ENCODE measurements at places on chromosomes 2 and 18.

DNA sequence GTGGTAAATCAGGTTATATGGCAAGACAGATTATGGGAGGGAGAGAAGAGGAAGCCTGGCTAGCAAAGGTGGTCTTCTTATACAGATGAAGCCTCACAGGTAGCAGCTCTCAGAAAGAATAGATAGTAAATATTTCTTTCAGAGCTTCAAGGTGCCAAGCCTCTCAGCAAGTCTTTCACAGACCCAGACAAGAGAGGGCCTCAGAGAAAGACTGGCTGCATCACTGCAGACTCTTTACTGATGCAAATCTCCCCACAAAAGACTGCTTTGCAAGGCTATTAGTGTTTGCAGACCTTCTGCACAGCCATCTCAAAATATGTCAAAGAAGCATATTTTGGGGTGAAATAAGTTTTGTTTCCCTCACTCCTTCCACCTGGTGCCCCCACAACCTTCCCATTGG lies 372.4 kb upstream of the RND3 start:
- no peak for DNase-seq

DNA sequence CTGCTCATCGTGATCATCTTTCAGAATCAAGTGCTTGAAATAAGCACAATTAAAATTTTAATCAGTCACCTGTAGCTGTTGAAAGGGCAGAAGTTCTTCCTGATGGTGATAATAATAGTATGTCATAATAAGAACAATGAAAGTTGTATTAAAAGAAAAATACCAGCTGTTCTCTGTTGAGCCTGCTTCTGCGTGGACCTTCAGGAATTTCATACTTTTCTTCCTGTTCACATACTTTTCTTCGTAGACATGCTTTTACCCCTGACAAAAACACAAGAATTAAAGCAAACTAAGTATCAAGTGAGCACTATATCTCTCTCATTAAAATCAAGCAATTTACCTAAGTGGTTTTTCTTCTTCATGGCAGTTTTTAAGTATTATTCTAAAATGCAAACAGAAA lies 79.2 kb downstream of the BARD1 start:
- DNase-seq, result no peak

DNA sequence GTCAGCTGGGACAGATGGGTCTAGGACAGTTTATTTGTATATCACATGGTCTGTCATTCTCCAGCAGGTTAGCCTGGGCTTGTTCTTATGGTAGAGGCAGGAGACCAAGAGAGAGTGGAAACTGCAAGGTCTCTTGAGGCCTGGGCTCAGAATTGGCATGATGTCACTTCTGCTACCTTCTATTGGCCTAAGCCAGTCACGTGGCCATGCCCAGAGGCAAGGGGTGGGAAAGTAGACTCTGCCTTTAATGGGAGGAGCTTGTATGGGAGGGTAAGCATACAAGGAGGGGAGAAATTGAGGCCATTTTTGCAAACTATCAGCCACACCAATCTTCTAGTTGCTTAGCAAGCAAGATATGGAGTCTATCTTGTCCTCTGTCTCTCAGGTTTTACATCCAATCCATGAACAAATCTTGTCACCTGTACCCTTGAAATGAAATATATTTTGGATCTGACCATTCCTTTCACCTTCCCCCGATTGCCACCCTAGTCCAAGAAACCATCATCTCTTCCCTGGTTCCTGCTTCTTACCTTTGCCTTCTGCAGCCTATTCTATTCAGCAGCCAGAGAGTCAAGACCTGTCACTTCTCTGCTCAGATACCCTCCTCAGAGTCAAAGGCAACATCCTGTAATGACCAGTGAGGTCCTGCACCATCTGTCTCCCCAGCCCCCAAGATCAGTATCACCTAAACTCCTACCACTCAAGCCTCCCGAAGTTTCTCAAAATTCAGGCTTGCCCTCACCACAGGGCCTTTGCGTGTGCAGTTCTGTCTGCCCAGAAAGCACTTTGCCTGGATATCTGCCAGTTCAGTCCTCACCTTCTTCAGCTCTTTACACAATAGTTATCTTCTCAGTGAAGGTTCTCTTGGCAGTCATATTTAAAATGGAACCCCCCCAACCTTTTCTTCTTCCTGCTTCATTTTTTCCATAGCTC lies 240.0 kb downstream of the LOXHD1 start:
- DNase-seq, result no peak

GRCh38 chr2:10404324-10405143 lies 43.6 kb downstream of the ODC1 start:
- peak; percentile 54 for DNase-seq

DNA sequence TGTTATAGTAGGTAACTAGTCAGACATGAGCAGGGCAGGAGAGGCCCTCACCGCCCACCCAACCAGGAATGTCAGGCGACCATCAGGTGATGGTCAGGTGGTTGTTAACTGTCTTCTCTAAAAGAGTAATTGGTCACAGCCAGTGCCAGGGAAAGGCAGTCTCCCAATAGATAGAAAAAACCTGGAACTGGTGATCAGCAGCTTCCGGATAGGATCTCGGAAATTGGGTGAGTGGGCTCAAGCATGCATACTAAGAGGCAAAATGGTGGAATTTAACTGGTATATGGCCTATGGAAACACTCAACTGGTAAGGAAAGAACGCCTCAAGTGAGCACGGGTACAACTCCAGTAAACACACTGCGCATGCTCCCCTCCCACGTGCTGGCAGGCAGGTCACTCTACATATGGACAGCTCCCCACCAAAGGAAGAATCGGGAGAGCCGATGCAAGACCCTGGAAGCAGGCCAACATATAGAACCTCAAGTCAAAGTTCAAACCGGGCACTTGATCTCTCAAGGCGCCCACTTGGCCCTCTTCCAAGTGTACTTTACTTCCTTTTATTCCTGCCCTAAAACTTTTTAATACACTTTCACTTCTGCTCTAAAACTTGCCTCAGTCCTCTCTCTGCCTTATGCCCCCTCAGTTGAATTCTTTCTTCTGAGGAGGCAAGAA lies 43.5 kb upstream of the TMEM131 start:
- DNase-seq, result no peak

GRCh38 chr2:235725841-235726240 lies 232.0 kb downstream of the AGAP1 start:
- no peak for DNase-seq

GRCh38 chr2:88136817-88137216 lies 9.0 kb upstream of the FABP1 start:
- DNase-seq, result no peak
